NCI-H1694 treated with DMSO at 0.1 percent for 48 hours (cell line): ENCODE measurements at places on chromosomes 2 and 18.

GRCh38 chr2:15694589-15694986, 102.9 kb downstream of the DDX1 start:
- no peak for DNase-seq

- DNase-seq: no peak
These were observed 426.1 kb downstream of the PARD3B start for GRCh38 chr2:204971206-204971907.

DNA sequence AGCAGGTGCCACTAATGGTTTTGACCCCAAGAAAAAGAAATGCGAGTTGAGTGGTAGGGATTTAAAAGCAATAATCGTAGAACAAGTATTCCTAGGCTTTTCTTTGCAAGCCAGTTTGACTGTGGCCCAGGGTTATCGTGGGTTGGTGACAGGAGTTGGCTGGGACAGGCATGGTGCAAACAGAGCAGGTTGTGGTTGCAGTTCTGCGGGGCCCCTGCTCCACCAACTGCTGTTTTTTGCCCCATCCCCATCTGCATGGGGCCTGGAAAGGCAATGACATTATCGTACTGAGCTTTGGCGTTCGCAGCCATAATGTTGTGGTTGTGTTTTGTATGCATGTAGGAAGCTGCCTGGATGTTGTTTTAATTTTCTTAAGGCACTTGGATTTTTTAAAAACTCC, 274.0 kb downstream of the TSN start:
- peak; percentile 47 for DNase-seq

DNA sequence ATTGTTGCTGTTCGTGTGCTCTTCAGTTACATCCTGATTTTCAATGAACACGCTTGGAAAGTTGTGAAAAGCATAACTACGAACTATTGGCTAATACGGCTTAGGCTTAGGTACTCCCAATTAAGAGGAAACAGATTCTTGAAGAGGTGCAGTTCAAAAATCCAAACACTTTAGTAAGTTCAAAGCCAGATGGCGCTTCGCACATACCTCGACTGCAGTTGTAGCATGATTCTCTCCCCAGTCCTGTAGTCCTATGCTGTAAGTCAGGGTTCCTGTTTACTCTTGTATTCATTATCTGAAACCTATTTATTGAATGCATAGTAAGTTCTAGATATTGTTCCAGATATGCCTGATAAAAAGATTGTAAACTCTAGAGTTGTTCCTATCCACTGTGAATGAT, 165.2 kb downstream of the TRIB2 start:
- peak; percentile 19 for DNase-seq

- no peak for DNase-seq
These were observed 165.3 kb downstream of the TNS1 start for GRCh38 chr2:217837530-217837929.

- no peak for DNase-seq
These were observed 132.6 kb downstream of the ACTR3 start for GRCh38 chr2:114022360-114023085.

GRCh38 chr2:127630864-127631540, 15.0 kb upstream of the GPR17 start:
- no peak for DNase-seq

DNA sequence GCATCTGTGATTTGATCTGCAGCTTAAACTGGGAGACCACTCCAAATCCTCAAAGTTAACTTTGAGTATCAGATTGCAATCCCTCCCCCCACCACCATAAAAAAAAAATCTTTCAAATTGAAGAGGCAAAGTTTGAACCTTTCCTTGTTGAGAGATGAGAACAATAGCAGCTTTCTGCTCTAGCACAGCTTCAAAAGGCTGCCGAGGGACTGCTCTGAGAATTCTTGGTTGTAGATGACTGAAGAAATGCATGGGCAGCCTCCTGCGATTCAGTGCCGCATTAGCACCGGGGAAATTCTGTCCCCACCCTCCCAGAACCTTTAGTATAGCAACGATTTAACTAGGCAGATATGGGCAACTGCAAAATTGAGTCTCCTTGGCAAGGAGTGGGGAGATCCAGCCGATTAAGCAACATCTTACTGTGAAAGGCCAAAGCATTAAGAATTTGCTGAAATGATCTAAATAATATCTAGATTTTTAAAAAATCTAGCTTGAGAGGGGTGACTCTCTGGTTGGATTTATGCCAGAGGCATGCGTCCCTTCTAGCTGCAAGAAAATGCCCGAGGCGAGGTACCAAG, 3.9 kb upstream of the SP5 start:
- no peak for DNase-seq

DNA sequence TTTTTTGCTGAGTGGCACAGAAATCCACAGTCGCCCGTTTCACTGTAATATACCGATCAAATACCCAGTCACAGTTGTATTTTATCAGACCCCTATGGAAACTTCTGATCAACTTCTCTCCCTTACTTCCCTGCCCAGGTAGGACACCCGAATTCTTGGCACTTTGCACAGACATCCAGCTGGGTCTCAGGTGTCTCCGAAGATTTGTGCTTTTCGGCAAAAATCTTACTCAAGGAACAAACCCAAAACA, 596 bp downstream of the MREG start:
- no peak for DNase-seq

DNA sequence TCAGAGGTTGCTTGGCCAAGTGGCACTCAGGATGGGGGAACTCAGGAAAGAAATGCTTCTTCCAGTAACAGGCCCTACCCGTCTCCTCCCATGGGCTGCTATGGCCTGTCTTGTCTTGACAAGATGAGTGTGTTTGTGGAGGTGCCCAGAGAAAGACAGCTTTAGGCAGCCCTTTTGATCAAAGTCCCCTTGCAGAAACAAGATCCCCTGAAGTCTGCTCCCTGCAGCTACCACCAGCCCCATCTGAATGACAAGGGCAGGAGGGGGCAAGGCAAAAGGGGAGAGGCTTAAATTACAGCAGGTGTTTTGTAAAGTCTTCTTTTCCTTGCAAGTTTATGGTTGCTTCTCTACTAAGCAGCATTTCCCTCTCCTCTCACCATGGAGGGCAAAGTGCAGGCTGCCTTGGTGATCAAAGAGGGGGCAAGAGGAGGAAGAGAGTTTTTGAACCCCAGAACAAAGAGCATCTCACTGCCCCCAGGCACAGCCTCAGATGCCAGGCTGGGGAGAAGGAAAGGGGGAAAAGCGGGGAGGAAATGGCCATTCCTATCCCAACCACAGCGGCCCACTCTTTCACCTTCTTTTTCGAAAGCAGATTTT, 6.7 kb downstream of the EVA1A start:
- DNase-seq: no peak

DNA sequence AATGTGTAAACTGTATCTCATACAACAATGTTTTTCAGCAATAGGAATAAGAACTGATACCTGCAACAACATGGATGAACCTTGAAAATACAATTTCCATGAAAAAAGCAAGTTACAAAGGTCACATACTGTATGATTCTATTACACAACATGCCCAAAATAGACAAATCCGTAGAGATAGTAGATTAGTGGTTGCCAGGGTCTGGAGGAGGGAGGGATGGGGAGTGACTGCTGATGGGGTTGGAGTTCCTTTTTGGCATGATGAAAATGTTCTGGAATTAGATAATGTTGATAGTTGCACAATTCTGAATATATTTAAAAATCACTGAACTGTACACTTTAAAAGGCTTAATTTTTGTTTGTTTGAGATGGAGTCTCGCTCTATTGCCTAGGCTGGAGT, 33.8 kb downstream of the UBXN4 start:
- no peak for DNase-seq
